ENCODE measurements at places on chromosomes 3 and 15.

DNA sequence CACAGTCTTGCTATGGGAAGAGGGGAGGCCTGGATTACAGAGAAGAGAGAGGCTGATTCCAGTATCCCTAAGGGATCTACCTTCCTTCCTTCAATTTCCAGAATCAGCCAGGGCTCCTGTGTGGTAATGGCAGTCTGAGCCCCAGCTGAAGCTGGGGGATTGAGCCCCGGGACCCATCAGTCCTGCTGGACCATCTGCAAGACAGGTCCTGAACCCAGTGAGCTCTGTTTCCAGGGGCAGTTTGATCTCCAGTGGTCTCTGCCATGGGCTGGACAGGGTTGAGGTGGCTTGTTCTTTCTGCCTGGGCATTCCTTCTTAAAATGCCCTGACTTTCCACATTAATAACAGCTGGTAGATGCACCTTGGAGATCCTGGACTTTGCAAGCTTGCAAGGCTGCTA is 685.2 kb downstream of the TBL1XR1 start:
- no peak for DNase-seq

DNA sequence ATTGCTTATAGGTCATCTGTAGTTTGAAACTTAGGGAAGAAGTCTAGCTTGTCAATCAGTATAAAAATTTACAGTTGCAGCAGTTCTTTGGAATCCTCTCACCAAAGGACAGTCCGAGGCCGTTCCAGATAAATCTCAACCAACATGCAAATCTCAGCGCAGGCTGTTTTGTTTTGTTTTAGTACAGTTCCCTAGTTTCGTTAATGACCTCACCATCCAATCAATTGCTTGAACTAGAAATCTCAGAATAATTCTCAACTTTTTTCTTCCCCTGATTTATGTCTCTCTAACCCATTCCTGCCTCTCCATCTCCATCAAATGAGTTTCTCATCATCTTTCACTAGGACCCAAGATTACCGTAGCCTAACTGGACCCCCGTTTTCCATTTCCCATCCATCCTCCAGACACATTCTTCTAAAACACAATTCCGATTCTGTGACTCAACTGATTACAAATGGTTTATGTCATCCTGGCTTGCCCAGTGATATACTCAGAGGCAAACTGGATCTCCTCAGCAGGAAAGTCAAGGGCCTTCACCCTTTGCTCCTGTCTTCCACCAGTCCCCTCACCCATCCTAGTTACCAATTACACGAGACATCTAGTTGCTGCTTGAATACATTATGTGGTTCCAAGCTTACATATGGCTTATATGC is 1.3 kb downstream of the SMCO1 start:
- DNase-seq, result no peak

GRCh38 chr15:40796512-40796911 is 10.4 kb upstream of the ZFYVE19 start:
- DNase-seq, result no peak

GRCh38 chr3:61565569-61565968 is 4.2 kb downstream of the PTPRG start:
- DNase-seq, result no peak

- no peak for DNase-seq
Measured at GRCh38 chr3:44125246-44125645, 116.4 kb upstream of the TOPAZ1 start.

GRCh38 chr3:193593668-193594030 is 641 bp downstream of the OPA1 start:
- peak; percentile 28 for DNase-seq

- DNase-seq, result peak; percentile 29
Measured at GRCh38 chr15:98684436-98684835, 36.1 kb downstream of the IGF1R start.

- no peak for DNase-seq
Measured at GRCh38 chr15:101424984-101425383, 64.5 kb downstream of the PCSK6 start.

- no peak for DNase-seq
Measured at GRCh38 chr3:53218131-53218530, 37.7 kb downstream of the TKT start.

DNA sequence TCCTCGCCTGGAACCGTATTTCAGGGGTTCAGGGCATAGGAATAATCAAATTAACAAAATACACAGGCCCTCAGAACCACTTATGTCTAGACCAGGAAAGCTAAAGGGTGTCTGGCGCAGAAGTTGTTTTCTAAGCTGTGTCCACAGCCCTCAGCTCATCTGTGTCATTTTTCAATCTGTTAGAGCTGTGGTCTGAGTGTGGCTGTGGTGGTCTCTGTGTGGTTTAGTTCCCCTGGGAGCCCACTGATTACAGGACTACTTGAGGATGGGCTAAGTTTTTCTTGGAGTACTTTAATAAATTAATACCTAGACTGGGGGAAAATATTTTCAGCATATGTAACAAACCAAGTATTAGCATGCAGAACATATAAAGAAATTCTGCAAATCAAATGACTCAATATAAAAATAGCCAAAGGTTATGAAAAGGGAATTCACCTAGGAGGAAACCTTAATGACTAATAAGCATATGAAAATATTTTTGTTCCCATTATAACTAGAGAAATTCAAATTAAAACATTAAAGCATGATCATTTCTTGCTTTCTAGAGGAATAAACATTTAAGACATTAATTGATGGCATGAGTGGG is 186.3 kb downstream of the SATB1 start:
- DNase-seq, result no peak

- peak; percentile 44 for DNase-seq
Measured at GRCh38 chr3:27591312-27592210, 107.4 kb upstream of the SLC4A7 start.

- DNase-seq, result no peak
Measured at GRCh38 chr3:183172051-183172639, 9.6 kb upstream of the LAMP3 start.

GRCh38 chr3:155712008-155712407 is 32.9 kb downstream of the PLCH1 start:
- DNase-seq, result no peak

GRCh38 chr3:171731691-171732090 is 78.6 kb downstream of the PLD1 start:
- DNase-seq, result no peak

DNA sequence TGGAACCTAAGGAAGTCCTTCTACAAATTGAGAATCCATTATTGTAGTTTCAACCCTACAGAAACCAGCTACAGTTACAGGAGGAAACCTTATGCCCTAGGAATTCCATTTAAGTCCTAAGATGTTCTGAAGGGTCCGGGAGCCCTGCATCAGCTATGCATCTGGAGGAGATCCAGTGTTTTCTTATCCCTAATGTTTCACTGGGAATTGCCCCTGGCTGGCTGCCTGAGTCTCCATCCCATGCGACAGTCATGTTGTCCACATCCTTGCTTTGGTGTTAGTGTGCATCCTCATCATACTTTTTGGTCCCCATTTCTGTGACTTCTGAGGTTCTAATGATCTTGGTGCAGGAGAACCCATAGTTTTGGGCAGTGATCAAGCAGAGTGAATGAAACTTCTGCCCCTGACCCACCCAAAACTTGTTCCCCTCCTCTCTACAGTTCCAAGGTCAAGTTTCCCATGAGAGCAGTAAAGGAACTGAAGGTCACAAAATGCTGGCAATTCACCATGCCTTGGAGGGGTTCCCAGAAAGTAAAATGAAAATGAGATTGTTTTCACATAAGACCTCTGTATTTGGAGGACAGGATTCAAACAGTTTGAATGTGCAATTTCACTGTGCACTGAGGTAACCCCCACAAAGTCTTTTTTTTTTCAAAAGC is 121.9 kb upstream of the PHLDB2 start:
- no peak for DNase-seq

- no peak for DNase-seq
Measured at GRCh38 chr3:147963711-147964110, 554.5 kb downstream of the ZIC1 start.

DNA sequence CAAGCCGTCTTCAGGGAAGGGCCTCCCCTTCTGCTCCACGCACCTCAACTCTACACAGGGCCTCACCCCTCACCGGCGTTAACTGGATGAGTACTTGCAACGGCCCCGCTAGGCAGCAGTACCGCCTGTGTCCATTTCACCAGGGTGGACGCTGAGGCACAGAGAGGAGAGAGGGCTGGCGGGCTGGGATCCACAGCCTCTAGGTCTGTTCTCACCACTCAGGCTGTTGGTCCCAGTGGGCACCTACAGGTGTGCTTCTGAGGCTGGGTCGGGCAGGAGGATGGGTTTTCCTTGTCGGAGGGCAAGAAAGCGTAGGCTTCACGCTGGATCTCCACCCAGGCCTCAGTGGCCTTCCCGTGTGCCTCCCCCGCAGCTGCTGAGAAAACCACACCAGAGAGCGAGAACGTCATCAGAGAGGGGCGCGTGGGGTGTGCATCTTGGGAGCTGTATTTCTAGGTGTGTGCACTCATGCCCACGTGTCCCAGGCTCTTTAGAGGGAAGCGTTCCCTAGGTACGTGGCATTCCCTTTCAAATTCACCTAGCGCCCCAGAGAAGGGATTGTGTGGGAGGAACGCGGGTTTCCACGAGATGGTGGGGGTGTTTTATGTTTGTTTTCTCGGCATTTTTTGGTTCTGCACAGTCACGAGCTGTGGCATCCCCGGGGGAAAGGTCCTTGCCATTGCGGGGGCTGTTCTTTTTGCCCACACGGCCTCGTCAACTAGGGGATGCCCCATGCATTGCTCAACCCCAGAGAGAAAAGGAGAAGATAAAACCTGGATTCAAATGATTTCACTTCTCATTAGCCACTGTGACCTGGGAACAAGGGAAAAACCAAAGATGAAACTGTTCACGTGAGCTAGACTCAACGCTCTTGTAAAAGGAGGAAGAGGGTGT is 67.7 kb downstream of the MGLL start:
- no peak for DNase-seq

- DNase-seq, result no peak
Measured at GRCh38 chr15:42444415-42445063, 46.4 kb downstream of the ZNF106 start.

DNA sequence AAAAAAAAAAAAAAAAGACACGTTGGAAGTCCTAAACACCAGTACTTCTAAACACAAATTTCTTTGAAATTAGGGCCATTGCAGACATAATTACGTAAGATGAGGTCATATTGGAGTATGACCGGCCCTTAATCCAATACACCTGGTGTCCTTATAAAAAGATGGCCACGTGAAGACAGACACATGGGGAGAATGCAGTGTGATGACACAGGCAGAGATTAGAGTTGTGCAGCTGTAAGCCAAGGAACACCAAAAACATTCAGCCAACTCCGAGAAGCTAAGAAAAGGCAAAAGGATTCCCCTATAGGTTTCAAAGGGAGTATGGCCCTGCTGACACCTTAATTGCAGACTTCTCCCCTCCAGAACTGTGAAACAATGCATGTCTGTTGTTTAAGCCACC is 379.0 kb upstream of the PDZRN3 start:
- no peak for DNase-seq

- no peak for DNase-seq
Measured at GRCh38 chr3:34387826-34388564, 589.6 kb downstream of the PDCD6IP start.

DNA sequence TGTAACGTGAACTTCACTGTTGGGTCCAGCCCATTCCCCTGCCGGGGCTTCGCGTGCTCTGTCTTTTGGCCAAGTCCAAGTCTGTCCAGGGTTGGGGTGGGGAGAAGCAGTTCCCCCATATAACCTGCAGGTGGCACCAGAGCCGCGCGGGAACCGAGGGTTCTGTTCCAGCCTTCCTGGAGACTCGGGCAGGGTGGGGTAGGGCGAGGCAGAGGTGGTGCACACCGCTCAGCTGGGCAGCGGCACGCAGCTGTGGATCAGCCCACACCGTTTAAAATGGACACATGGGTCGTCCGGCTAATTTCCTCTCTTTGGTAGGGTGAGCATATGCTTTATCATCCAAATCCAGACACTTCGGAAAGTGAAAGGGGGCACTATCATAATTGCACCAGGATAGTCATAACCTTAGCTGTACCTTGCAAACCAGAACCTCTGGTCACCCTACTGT is 118.1 kb downstream of the TBC1D2B start:
- DNase-seq, result peak; percentile 37

- DNase-seq, result no peak
Measured at GRCh38 chr3:119305286-119305685, 11.1 kb downstream of the ARHGAP31 start.

DNA sequence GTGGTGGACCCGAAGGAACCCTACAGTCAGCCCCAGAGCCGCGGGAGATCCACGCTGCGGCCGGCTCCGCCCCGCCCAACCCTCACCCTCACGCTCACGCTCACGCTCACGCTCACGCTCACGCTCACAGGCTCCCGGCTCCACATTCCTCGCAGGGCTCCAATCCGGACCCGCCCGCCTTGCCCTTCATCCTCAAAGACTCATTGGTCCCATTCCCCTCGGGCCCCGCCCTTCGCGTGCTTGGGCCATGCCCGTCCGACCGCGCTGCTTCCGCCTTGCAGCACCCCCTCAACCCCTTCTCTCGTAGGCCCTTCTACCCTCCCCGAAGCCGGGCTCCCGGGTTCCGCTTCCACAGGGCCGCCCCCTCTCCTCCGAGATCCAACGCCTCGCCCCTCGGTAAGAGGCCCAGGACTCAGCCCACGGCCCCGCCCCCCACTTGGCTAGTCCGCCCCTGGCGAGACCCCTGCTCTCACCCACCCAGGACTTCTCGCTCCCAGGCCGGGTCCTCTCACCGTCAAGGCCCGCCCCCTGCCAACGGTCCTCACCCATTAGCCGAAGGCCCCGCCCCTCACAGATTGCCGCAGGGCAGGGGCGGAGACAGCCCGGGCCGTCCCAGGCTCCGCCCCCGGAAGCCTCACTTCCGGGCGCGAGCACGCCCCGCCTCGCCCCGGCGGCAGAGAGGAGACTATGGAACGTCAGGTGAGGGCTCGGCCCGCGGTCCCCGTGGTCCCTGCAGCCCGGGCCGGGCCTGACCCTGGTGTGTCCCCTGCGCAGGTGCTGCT is at the start of gene APEH:
APEH (plus strand) TSS at position 637 of the 782 bp plus-strand sequence; CDS start at position 688, 51 bp downstream.
- peak; percentile 98 for DNase-seq

- DNase-seq, result no peak
Measured at GRCh38 chr15:48653216-48653615, 7.7 kb upstream of the FBN1 start.

DNA sequence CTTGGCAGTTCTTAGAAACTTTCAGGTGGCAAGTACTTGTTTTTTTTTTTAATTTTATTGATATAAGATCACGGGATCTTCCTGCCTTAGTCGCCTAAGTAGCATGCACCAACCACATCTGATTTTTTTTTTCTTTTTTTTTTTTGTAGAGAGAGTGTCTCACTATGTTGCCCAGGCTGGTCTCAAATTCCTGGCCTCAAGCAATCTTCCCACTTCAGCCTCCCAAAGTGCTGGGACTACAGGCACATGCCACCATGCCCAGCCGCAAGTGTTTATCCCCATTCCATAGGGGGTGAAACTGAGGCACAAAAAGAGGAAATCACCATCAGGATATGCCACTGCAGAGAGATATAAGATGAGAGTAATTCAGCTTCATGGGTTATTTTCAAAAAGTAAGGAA is 102.9 kb downstream of the IGF2BP2 start:
- DNase-seq, result no peak

- DNase-seq, result no peak
Measured at GRCh38 chr3:114376516-114377185, 82.8 kb downstream of the TIGIT start.

- DNase-seq, result no peak
Measured at GRCh38 chr3:40800343-40800742, 275.6 kb downstream of the ZNF621 start.
